Mesangial cell (primary cell): ENCODE measurements at places on chromosomes 5 and 9. TPM values are rescaled to one million over a fixed set of nuclear protein-coding genes. Genes with fewer than 3 reads are reported as not detected.

The PCDHGA9 gene
- 0.98 and 6.1 TPM in 2 replicates for total RNA-seq

The INSYN2B gene
- 0.76 and 6.2 TPM in 2 replicates for total RNA-seq

The CCL21 gene
- total RNA-seq = not detected in 2 replicates

The NUP188 gene
- 30.3 and 77.1 TPM in 2 replicates for total RNA-seq

The CRB2 gene
- 3.3 and 94.2 TPM in 2 replicates for total RNA-seq

The PRDM9 gene
- not detected in 2 replicates for total RNA-seq

The ZNF474 gene
- total RNA-seq = 0.13 TPM in 1 of 2 replicates, not detected in the other
